NK-92 treated with Interleukin-12 subunit alpha and Interleukin-12 subunit beta, amount 100 ng/mL, for 24 hours (cell line): ENCODE measurements at places on chromosomes 5 and 9.
A peak's percentile ranks its signal among the peaks of the same experiment; 100 is the strongest.

DNA sequence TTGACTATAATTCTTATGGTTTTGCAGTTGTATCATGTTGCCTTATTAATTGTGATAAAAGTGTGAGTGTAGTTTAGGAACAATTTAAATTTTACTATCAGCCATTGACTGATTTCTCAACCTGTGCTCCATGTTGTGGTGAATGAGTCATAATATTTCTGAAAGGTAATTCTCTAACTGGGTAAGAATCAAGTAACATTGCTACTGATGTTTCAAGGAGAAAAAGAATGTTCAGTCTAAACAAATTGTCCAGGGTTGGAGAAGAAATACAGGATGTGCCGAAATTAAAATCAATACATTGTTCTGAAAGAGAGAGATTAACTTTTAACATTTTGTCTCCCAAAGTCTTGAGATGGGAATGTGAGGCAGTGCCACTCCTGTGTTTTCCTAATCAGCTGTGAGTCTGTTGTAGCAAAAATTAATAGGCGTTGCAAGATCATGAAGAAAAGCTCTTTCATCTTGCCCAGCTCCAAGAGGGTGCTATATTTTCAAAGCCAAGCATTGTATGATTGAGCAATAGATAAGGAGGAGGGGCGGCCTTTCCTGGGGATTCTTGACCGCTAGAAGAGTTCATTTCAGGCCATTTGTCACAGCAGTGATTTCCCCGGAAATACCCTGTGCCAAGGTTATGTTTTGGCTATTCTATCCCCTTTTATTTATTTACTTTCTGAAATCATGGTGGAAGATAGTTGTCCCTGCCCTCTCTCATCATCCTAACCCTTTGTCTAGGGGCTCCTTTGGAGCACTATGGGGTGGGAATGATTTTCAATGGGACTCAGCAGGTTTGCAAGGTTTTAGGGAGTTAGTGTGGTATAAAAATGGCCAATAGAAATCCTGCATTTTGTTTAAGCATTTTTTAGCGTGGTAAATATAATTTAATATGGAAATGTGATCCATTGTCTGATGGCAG, 151.6 kb downstream of the FOCAD start:
- no peak for DNase-seq

DNA sequence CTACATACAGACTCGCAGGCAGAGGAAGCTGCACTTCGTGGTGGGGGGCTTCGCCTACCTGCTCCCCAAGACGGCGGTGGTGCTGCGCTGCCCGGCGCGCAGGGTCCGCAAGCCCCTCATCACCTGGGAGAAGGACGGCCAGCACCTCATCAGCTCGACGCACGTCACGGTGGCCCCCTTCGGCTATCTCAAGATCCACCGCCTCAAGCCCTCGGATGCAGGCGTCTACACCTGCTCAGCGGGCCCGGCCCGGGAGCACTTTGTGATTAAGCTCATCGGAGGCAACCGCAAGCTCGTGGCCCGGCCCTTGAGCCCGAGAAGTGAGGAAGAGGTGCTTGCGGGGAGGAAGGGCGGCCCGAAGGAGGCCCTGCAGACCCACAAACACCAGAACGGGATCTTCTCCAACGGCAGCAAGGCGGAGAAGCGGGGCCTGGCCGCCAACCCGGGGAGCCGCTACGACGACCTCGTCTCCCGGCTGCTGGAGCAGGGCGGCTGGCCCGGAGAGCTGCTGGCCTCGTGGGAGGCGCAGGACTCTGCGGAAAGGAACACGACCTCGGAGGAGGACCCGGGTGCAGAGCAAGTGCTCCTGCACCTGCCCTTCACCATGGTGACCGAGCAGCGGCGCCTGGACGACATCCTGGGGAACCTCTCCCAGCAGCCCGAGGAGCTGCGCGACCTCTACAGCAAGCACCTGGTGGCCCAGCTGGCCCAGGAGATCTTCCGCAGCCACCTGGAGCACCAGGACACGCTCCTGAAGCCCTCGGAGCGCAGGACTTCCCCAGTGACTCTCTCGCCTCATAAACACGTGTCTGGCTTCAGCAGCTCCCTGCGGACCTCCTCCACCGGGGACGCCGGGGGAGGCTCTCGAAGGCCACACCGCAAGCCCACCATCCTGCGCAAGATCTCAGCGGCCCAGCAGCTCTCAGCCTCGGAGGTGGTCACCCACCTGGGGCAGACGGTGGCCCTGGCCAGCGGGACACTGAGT, 255.9 kb downstream of the SAXO1 start:
- DNase-seq = no peak

DNA sequence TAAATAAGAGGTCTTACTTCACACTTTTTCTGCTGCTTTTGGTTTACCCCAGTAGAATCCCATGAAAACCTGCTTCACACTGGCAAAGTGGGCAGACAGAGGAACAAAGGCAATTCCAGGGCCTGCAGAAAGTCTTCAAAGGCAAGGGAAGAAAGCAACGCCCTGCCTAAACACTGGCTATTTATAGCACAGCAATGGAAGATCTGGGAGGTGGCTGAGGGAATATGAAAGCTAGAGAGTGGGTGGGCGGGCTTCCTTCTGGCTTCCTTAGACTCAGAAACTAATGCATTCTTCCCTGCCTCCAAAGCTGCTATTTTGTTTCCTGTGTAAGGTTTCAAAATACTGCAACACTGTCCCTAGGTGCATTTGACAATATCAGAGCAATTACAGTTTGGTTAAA, 46.8 kb downstream of the ELAVL2 start:
- DNase-seq = no peak

DNA sequence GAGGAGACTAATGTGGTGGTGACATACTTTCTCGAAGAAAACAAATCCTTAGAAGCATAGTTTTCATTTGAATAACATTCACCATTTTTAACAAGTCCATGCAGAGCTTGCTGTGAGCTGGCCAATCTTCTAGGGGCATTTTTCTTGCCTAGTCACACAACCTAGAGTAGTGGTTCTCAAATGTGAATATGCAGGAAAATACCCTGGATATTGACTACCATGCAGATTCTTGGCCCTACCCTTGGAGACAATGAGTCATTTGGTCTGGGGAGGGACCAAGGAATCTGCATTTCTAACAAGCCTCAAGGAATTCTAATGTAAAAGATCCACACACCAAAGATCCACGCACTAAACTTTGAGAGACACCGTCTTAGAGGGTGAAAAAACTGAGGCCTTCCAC, 23.5 kb downstream of the GDNF start:
- no peak for DNase-seq

GRCh38 chr9:37987467-37987981, 81.5 kb downstream of the SHB start:
- DNase-seq = no peak

DNA sequence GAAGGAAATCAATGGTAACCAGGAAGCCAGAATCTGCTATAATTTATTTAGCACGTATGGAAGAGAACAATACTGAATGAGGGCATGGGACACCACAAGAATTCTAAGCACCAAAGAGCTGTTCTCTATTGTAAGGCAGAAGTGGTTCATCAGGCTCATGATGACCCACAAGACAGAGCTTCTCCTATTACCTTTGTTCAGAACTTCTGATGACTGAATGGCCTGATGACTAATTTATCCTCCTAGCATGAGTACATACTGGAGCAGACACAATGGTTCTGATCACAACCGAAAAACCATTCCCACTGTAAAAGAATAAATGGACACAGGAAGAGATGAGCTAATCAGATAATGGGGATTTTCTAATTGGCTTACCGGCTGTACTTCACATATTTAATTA, 329.8 kb upstream of the PDE4D start:
- DNase-seq = no peak

DNA sequence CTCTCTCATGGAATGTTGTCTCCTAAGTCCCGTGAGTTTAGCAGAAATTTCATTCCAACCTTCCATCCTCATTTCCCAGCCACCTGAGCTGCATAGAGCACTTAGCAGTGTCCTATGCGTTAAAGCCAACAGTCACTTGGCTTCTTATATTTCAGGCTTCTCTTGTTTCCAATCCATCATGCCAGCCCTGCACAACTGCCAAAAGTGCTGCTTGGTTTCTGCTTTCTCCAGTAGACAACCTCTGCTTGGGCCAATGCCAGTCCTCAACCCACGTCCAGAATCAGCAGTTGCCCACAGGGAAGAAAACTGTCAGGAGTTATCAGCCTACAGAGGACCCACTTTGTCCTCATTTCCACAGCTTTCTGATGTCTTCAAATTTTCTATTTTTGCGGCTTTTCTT, 42.5 kb downstream of the KCNIP1 start:
- DNase-seq = no peak

DNA sequence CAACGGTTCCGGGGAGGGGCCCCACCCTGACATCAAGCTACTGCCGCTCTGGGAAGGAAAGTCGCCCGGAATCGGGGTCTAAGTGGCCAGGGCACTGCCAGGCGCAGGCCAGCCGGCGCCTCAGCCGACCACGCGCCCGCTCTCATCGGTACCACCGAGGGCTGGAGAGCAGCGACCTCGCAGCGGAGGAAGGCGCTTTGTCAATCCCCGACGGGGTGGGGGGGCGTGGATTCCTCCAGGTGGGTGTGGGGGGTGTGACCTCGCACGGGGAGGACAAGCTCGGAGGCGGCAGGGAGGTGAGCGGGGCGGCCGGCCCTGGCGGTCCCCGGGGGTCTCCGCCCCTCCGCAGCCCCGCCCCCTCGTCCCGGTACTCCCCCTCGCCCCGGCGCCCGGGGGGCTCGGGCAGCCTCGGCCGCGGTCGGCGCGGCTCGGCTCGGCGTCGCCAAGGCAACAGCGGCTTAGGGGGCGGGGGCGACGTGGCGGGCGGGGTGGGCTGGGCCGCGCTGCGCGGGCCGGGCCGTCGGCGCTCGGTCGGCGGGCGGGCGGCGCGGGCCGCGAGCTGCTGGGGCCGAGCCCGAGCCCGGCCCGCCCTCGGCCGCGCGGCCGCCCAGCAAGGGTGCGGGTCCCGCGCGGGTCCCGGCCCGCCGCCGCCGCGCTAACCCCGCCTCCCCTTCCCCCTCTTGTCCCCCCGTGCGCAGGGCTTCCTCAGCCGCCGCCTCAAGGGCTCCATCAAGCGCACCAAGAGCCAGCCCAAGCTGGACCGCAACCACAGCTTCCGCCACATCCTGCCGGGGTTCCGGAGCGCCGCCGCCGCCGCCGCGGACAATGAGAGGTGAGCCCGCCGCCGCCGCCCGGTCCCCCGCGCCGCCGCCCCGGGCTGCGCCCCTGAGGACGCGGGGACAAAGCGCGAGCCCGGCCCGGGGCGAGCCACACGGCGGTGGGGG, 47.5 kb downstream of the DAB2IP start:
- peak; percentile 65 for DNase-seq

DNA sequence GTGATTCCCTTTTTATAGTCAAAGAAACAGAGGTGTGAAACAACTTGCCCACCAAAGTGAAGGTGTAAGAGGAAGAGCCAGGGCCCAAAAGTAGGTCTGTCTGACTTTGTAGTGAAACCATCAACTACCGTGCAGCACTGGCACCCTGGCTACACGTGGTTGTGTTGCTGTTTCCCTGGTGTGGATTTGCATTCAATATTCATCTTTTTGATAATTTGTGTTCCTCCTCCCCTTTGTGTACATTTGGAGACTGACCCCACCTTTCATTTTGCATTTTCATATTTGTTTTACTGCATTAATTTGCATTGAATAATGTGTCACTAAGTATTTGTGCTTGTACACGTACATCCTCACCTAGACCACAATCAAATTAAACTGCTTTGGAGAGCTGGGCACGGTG, 873.8 kb upstream of the WWC1 start:
- DNase-seq = no peak

GRCh38 chr9:72247549-72247948, 98.3 kb downstream of the GDA start:
- DNase-seq = no peak

- peak; percentile 29 for DNase-seq
Observed at GRCh38 chr5:67221487-67222242, 25.1 kb upstream of the CD180 start.

DNA sequence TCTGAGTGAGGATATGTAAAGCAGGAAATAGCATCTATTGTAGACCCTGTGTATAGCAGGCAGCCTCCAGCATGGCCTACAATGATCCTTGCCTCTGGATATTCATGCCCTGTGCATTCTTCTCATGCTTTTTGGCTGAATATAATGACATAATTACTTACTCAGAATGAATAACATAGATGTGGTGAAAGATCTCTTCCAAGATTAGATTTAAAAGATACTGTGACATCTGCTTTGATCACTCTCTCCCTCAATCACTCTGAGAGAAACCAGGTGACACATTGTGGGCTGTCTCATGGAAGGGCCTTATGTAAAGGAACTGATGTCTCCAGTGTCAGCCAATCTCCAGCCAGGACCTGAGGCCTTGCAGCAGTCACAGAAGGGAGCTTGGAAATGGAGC, 376.7 kb downstream of the DNAH5 start:
- no peak for DNase-seq

GRCh38 chr9:76605321-76605900, 146.4 kb downstream of the GCNT1 start:
- DNase-seq = no peak

DNA sequence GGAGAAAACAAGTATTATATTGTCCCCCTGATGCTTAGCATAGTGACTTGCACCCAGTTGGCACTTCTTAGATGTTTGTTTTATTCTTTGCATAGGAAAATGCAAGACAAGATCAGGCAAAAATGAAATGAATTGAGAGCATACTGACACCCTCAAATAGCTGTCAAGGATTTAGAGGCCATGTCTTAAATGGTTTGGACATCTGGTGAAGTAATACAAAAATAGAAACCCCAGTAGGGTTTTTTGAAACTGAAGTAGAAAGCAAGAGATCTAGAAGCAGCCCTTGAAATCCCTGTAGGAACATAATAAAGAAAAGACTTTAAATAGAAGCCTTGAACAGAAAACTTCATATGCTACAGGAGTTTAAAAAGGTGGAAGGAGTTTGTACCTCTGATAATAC, 174.3 kb downstream of the ANXA1 start:
- DNase-seq = no peak

DNA sequence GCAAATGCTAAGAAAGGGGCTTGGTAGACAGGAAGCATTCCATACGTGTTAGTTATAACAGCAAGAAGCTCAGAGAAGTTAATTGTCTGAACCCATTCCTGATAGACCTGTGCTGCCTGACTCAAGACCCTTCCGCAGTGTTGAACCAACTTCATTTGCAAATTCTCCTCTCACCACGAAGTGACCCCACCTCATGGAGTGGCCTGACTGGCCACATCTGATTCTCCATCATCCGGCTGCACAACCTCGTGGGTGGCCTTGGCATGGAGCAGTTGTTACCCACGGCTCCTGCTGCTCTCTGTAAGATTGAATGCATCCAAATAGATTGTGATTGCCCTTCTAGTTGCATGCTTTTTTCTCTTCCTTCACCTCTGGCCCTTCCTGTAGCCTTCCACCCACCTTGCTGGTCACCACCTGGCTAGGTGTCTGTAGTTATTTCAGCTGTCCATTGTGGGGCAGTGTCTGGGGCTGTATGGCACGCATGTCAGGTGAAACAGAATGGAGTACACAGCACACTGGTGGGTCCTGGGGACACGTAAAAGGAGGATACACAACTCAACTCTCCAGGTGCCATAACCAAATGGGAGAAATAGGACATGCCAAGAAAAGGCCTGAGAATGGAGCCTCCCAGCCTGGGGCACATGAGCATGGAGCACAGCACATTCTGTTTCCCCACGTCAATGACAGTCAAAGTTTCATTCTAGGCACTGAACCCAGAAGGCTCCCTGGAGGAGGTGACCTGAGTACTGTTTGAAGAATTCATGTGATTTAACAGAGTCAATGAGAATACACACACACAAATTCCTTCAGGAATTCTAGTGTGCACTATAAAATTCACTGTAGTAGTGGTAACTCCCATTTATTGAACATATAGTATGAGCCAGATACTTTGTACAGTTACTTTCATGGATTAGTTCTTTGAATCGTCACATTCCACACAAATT, 70.5 kb upstream of the PTCH1 start:
- DNase-seq = no peak

GRCh38 chr9:132026932-132027585, 52.6 kb downstream of the MED27 start:
- no peak for DNase-seq

- DNase-seq = no peak
Observed at GRCh38 chr5:43638107-43638506, 35.1 kb downstream of the NNT start.
